ENCODE measurements at places on chromosomes 3 and 15.

- DNase-seq, result peak; percentile 75
These were observed 28.3 kb downstream of the PLXND1 start for GRCh38 chr3:129577925-129578786.

- DNase-seq, result no peak
These were observed 23.1 kb downstream of the CDCP1 start for GRCh38 chr3:45123030-45123429.

DNA sequence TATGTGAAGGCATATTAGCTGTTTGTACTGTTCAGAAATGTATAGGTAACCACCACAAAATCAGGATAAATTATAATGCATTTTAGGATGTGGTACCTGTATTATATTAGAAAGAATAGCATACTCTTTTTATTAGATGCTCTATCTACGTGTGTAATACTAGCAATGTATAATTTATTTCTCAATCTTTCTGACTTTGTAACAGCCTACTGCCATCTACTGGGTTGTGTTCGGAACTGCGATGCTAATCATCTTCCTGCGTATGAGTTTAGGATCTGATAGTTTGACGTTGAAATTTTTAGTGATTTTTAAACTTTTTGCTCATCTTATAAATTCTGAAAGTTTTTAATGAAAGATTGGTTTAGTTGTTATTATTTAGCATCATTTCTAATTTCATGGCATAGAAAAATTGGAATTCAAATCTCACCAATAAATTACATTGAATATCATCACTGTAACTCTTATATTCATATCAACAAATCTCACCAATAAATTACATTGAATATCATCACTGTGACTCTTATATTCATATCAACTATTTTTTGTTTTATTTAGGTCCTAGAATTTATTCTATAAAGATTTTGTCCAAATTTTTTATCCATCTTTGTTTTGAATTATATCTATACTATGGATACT is 322.7 kb upstream of the ZNF717 start:
- peak; percentile 21 for DNase-seq

DNA sequence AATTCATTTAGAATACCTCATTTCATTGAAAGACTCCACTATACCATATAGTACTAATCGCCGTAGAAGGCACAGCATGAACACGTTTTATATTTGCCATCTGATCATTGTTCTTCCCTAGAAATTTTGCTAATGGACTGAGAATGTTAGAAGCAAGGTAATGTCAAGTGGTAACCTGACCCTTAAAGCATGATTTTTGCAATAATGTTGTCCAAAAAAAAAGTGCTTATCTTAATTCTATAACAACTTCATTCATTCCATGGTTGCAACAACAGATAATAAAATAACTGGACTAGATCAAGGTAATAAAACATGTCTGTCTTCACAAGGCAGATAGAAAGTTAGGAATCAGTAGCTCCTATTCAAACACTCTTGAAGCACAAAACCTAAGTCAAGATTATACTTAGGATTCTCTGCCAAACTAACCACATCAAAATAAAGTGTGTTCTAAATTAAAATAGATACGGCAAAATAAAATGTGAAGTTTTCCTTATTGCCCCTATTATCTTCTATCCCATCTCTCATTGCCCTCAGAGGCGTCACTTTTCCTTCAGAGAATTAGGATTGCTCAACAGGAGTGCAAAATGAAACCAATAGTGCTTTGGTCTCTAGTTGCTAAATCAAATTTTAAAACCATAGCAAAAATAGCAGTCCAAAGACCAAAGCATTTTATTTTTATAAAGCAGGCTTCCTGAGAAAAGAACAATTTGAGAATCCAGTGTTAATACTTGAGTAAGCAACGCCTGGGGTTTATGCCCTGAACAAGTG is 317.4 kb upstream of the UBE2E2 start:
- no peak for DNase-seq

DNA sequence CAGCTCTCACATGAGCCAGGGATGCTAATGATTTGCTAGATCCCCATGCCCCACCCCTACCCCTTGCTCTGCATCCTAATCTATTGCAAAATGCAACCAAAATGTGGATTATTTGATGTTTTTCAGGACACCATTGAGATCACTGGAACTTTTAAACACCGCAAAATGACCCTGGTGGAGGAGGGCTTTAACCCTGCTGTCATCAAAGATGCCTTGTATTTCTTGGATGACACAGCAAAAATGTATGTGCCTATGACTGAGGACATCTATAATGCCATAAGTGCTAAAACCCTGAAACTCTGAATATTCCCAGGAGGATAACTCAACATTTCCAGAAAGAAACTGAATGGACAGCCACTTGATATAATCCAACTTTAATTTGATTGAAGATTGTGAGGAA is 29.7 kb downstream of the HDC start:
- DNase-seq, result no peak

GRCh38 chr3:18752273-18752934 is 327.3 kb upstream of the SATB1 start:
- DNase-seq, result no peak

- peak; percentile 27 for DNase-seq
These were observed 90.8 kb downstream of the NEO1 start for GRCh38 chr15:73142802-73143762.

GRCh38 chr3:153768561-153769469 is 352.4 kb upstream of the ARHGEF26 start:
- peak; percentile 52 for DNase-seq

GRCh38 chr15:61598655-61599054 is 369.6 kb upstream of the RORA start:
- no peak for DNase-seq

DNA sequence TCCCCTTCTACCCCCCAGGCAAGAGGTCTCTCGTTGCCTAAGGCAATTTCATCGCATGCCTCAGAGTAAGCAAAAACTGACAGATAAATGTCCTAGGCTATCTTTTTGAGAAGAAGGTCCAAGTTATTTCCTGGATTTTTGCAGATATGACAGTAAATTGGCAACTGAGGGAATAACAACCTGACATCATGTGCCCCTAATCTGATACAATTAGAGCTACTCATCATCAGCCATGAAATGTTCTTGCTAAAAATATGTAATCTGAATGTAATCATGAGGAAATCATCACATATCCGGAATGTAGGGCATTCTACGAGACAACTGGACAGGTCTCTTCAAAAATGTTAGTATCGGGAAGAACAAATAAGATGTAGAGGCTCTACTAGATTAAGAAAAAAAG is 44.1 kb downstream of the TNIK start:
- DNase-seq, result no peak

GRCh38 chr15:62099094-62099601 is 32.4 kb downstream of the C2CD4A start:
- no peak for DNase-seq

- DNase-seq, result peak; percentile 46
These were observed 54.5 kb downstream of the ST3GAL6 start for GRCh38 chr3:98817547-98818041.

DNA sequence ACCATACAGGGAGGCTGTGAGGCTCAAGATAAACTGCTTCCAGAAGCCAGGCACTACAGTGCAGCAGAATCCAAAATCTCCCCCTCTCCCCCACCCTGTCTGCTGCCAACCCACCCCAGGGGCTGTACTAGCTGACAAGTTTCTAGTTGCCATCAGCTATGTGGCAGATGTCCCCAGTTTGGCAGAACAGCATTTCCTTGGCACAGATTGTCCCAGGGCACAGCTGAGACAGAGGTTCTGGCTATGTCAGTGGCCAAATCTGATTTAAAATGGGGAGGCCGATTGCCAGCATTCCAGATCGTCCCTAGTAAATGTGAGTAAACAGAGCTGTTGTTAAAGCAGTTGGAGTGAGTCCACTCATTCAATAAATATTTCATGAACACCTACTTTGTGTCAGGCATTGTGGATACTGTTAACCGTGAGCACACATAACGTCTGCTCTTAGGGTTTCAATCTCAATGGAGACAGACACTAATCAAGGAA is 28.0 kb upstream of the CCDC174 start:
- DNase-seq, result no peak

DNA sequence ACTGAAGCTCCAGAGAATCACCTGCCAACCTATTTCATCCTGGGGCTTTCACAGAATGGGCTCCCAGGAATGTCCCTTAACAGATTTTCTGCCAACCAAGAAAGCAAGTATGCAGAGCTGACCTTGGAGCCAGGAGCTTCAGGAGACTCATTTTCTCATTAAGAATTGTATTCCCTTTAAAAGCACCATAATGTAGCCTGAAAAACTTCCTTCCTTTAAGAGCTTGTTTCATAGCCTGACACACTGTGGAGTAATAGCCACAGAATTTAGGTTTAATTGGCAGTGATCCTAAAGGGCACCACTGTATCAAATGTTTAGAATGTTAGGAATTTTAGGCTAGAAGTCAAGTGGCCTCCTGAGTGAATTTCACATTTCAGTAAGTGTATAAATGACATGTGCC is 309.8 kb downstream of the GBE1 start:
- no peak for DNase-seq

- DNase-seq, result no peak
These were observed 327.4 kb upstream of the LRRFIP2 start for GRCh38 chr3:37501571-37502313.

GRCh38 chr15:64877435-64877834 is 34.3 kb upstream of the ANKDD1A start:
- DNase-seq, result no peak

GRCh38 chr15:100731267-100732152 is 129.1 kb downstream of the ASB7 start:
- no peak for DNase-seq

DNA sequence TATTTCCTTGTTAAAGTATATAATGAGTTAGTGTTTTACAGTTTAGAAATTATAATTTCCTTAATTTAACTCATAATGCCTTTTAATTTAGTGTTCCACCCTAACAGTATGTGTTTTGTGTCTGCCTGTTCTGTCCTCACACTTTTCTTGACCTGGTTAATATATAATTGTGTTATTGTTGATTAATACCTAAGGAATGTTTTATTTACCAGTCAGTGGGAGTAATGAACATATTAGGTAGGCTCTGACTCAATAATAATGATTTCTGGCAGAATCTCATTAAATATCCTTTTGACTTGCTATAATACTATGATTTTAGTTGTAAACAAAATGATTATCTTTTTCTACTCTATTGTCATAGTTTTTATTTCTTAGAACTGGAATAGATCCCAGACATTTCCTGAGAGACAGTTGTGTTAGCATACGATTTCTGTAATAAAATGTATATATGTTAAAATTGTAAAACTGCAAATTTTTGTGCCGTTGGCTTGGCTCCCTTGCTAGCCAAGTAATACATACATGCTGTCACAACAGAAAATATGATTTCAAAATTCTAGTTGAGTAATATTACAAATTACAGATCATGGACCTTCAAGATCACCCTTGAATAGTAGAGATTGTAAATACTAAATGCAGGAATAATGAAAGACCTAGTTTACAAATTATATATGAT is 51.9 kb downstream of the RASA2 start:
- no peak for DNase-seq

DNA sequence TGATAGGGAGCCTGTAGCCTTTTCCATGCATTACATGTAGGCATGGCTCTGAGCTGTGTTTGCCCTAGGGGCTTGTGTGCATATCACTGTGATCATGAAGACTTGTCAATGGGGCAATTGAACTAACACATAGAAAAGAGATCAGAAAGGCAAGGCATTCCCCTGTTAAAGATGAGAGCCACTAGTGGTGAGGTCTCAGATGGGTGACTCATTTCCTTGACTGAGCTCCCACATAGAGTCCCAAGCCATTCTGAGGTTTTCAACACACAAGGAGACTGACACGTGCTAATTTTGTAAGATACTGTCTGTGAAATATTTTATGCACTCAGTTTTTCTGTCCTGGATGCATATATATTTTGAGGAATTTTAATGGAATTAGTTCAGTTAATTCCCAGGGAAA is 53.8 kb downstream of the SAMMSON start:
- no peak for DNase-seq

- no peak for DNase-seq
These were observed 294.9 kb upstream of the SGO1 start for GRCh38 chr3:20480786-20481365.

DNA sequence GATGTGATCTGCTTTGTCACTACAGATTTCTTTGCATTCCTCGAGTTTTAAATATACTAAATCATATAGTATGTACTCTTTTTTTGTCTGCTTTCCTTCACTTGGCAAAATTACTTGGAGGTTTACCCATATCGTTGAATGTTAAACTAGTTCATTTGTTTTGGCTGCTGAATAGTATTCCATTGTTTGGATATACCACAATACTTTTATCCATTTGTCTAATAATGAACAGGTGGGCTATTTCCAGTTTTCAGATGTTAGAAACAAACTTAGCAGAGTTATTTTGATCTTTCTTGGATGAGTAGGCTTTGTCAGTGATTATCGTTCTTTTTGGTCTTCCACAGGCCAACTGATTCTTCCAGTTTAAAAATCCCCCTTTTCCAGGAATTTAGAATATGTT is 154.0 kb upstream of the TGFBR2 start:
- no peak for DNase-seq

DNA sequence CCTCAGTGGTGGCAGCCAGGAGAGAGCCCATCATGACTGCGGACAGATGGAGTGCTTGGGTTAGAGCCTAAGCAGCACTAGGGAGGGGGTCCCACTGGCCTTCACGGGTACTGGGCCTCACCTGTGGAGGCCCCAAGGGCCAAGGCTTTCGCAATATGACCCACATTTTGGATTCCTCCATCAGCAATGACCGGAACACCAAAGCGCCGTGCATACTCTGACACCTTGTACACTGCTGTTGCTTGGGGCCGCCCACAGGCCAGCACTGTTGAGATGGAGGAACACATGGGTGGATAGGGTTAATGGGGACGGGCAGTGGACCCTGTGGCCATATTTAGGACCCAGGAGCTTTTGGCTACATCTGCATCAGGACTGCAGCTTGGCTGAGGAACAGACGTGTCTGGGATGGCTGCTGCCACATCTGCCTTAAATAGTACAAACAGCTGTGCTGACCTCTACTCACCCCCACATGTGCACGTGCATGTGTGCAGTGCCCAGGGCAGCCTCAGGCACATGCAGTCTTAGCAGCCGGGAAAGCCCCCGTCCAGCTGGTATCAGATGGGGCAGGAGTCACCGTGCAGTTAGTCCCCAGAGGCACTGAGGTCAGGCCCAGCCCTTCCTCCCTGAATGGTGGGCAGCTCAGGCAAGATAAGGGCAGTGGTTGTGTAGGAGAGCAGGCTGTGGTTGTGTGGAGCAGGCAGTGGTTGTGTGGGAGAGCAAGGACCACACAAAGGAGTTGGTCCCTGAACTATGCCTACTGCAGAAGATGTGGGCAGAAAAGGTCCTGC is 3.3 kb downstream of the NDUFAF3 start:
- DNase-seq, result no peak

DNA sequence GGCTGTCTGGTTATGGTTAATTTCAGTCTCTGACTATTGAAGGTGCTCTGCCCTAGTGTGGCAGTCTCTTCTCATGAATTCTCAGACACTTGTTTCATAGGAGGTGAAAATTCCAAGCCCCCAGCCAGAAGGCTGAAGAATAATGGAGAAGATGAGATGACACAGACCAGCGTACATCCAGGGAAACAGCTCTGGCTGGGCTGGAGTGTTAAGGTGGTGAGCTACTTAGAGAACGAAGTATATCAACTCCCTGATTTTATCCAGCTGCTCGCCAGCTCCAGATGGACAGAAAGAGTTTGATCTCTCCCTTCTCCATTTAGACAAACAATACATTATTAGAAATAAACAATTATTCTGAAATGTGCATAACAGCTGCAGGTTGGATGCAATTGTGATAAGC is 494.5 kb upstream of the RGMA start:
- no peak for DNase-seq

- DNase-seq, result no peak
These were observed 14.6 kb downstream of the SLC25A36 start for GRCh38 chr3:140956058-140956835.

- no peak for DNase-seq
These were observed 3.8 kb upstream of the CRYBG3 start for GRCh38 chr3:97817965-97818364.

Measured in GM13976 (cell line).